Fibroblast of skin of abdomen (primary cell): ENCODE measurements at places on chromosomes 3 and 15.

DNA sequence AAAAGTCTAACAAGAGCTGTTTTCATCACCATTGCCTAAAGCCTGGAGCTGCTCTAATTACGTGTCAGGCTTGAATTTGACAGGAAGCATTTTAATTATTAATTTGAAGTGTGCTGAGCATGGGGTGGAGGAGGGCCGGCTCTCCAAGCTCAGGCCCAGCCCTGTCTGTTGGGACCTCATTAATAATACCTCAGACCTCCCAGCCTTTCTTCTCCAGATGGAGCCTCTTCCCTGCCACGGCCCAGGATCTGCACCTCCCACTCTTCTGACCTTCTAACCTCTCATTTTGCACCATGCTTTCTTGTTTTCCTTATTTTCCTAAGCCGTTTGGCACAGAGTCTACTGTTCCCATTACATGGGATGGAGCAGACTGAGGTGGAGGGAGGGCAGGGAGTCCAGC lies 30.0 kb downstream of the INSYN1 start:
- no peak for DNase-seq

DNA sequence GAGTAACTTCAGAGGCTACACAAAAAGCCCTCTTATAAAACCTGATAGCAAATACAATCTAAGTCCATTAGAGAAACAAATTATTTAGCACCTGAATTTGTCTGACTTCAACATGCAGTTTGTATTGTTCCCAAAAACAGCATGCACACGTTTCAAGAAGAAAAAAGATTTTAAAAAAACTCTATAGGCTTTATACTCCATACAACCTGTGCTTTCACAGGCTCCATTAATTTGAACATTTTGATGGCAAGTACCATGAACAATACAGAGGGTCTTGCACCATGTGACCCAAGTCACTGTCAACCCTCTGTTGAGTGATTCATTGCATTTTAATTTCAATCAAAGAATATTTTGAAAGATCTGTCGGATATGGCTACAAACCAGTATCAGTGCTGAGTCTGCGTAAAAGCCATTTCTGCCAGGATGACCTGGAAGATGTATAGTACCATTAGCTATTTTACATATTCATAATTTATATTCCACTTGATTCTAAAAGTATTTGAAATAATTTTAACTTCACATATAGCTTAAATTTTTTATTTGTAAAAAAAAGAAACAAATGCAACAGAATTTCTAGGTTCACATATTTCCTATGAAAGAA lies 13.2 kb downstream of the ANXA2 start:
- DNase-seq, result no peak

DNA sequence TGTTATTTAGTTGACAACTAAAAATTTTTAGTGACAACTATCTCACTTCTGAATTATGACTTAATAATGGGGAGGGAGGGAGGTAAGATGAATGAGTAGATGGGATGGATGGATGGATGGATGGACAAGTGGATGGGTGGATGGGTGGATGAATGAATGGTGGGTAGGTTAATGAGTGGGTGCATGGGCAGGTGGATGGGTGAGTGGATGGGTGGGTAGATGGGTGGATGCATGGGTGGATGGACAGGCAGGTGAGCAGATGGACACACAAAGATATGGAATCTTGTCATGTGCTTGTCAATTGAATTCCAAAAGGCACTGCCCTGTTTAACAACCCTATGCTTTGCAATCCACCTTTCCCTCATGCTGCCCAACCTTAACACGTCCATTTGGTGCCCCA lies 41.5 kb downstream of the KLHL25 start:
- no peak for DNase-seq

- DNase-seq, result no peak
Observed at GRCh38 chr3:141074529-141074928, 23.4 kb downstream of the SPSB4 start.

DNA sequence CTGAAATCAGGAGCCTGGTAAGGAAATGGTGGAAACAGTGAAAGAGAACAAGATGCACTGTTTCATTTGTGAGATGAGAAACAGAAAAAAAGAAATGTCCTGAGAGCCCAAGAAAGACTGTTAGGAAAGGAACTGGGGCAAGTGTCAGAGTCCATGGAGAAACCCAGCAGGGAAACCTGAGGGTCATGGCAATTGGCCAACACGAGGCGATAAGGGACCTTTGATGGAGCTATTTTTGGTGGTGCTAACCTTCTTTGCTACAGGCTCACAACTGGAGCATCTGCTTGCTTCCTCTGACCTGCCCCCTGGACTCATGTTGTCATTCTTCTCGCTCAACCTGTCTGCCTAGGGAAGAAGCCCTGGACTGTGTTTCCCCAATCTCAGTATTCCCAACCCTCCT lies 4.2 kb upstream of the TMEM41A start:
- DNase-seq, result no peak

- peak; percentile 41 for DNase-seq
Observed at GRCh38 chr15:48965972-48966371, 2.3 kb upstream of the SHC4 start.

DNA sequence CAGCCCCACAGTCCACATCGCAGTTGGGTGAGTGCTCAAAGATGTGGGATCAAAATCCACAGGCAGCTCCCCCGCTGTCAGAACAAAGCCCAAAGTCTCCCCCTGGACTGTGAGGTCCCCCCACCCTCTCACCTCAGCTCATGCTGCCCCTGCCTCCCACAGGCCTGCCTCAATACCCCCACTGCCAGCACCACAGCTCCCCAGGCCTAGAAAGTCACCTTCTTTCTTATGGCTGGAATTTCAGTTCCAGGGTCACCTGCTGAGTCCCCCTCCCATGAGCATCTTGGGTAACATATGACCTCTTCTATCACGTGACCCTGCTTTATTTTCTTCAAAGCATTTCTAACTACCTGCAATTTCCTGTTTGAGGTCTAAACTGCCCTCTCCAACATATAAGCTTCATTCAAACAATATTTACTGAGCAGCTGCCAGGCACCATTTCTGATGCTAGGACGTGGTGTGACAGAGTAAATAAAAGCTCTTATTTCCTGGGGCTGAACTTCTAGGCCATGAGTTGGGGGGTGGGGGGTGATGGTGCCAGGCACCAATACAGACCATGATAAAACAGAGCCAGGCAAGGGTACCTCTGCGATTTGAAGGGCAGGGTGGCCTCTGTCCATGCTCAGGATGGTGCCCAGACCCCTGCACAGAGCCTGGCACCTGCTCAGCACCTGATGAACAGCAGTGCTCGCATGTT lies 2.4 kb upstream of the TMEM89 start:
- DNase-seq, result no peak

GRCh38 chr15:68814596-68814995 lies 6.1 kb downstream of the ANP32A start:
- no peak for DNase-seq

GRCh38 chr3:54870423-54870822 lies 57.4 kb downstream of the LRTM1 start:
- peak; percentile 98 for DNase-seq

DNA sequence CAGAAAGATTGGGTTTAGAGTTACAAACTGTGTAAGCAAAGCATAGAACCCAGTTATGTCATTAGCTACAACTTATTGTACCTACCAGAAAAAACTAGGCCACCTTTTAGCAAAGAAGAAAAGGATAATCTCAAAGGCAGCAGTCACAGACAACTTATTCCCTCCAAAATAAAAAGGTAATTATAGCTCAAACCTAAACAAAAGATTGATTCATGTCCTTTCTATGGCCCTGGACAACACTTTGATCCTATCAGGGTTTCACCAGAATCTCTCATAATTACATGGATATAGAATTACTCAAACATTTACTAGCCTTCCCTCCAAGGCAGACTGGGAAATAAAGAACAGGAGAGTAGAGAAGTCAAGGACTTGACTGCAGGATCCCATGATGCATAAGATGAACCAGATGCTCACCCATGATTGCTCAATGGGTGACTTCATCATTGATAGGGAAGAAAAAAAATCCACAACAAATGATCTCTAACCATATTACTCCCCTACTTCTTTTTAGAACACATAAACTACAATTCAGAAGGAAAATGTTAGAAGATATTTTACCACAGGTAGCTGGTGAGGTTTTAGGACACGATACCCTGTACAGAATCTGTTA lies 17.4 kb downstream of the DET1 start:
- peak; percentile 4 for DNase-seq

GRCh38 chr3:16130066-16130465 lies 44.4 kb upstream of the GALNT15 start:
- DNase-seq, result peak; percentile 87

DNA sequence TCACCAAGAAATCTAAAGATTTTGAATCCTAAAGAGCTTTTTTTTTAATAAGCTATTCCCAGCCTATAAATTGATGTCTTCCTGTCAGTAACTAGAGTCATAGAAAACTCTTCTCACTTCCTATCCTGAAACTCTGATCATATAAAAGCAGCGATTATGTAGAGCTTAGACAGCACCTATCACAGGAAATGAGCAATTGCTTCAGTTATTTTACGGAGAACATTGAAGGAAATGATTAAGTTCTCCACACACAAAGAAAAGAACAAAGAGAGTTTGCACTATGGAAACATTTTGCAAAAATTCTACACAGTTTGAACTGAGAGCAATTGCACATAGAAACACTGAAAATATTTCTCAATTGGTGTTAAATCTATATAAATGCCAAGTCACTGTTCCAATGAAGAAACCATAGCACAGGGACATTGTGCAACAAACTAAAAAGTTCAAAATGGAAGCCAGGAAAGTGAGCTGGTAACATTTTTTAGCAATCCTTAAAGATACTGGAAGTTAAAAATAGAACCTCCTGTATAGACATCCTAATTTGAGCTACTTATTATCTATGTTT lies 291.5 kb upstream of the ARHGEF26 start:
- DNase-seq, result peak; percentile 23

DNA sequence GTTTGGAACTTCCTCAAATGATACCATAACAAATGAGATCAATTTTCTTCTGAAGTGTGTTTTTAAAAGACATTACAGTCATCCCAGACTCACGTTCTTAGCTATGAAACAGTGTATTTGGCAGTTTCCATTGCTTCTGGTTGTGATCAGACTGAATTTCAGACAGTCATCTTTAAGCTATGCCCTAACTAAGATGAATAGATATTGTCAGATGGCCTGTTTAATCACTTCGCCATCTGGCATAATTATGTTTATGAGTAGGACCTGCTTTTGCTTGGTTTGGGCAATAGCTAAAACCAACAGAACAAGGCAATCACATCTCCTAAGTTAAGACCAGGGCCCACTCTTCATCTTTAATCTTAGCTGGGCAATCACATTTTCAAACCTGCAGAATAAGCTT lies 313.1 kb downstream of the SV2B start:
- peak; percentile 20 for DNase-seq

DNA sequence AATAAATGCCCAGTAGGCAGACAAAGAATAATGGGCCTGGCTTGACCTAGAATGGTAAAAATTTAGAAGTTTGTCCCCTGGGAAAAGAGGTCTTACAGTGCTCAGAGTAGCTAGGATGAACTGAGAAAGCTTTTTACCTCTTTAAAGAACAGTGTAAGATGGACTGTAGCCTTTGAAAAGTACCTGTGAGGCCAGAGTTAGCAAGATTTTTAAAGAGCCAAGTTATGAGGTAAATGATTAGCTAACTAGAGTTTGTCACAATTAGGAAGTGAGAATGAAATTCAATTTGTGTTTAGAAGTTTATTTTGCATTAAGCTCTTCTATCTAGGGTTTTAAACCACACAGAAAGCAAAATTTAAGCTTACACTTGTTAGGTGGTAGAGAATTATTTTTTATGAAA lies 480.9 kb downstream of the ZIC1 start:
- DNase-seq, result no peak

GRCh38 chr15:90015749-90016148 lies 14.6 kb downstream of the ZNF710 start:
- no peak for DNase-seq
